ENCODE measurements at places on chromosomes 1 and 21. TPM values are rescaled to one million over a fixed set of nuclear protein-coding genes. Genes with fewer than 3 reads are reported as not detected.

Gene SLC1A7
- not detected for total RNA-seq

Gene OR2T35
- total RNA-seq = not detected

Gene KCNT2
- total RNA-seq = not detected

Gene SYT2
- not detected for total RNA-seq

Gene ZNF496
- total RNA-seq = 12.0 TPM

Gene AKR7A3
- total RNA-seq = 0.88 TPM

Gene CELA3A
- total RNA-seq = not detected

Gene RNF115
- total RNA-seq = 10.1 TPM

- peaks cover 35% of the 10 kb centered on the region for H3K36me3 ChIP-seq
- no peak for DNase-seq
- no peak overlapping the region for H3K4me3 ChIP-seq
- no peak overlapping the region for H3K27ac ChIP-seq
- no peaks in the 10 kb centered on the region for H3K27me3 ChIP-seq
These were observed 10.6 kb downstream of the NASP start for GRCh38 chr1:45594412-45594811.

DNA sequence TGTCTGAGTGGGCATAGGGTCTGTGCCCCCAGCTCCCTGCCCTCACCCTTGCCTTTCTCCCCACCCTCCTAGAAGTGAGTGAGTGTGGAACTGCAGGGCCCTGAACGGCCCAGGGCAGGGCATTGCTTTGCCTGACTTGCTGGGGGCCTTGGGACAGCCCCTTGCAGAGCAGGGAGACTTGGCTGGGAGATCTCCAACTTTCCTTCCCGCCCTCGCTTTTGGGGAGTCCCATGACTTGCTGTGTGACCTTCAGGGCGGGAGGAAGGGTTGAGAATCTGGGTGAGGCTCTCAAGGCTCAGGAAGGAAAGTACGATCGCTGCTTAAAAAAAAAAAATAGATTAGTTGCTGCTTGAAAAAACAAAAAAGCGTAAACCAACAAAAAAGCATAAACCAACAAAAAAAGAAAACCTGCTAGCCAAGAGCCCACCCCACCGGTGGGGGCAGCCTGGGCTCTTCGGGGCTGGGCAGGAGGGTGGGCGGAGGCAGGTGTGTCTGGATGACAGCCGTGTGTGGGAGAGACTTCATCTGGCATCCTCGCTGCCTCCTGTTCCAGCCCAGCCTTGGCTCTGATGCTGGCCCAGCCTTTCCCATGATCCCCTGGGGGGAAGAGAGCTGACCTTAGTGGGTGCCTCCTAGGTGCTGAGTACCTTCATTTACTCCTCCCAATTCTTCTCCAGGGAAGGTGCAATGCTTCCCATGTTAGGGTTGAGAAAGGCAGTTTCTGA, 6.5 kb downstream of the NBL1 start:
- no peak overlapping the region for H3K27ac ChIP-seq
- no peaks in the 10 kb centered on the region for H3K27me3 ChIP-seq
- H3K4me1 ChIP-seq = peaks cover 41% of the 10 kb centered on the region
- DNase-seq = no peak

GRCh38 chr1:116254776-116255175, 118.3 kb upstream of the ATP1A1 start:
- H3K36me3 ChIP-seq = no peaks in the 10 kb centered on the region
- no peak overlapping the region for H3K27ac ChIP-seq
- H3K4me3 ChIP-seq = no peak overlapping the region
- H3K4me1 ChIP-seq = peaks cover 13% of the 10 kb centered on the region
- no peak for DNase-seq

DNA sequence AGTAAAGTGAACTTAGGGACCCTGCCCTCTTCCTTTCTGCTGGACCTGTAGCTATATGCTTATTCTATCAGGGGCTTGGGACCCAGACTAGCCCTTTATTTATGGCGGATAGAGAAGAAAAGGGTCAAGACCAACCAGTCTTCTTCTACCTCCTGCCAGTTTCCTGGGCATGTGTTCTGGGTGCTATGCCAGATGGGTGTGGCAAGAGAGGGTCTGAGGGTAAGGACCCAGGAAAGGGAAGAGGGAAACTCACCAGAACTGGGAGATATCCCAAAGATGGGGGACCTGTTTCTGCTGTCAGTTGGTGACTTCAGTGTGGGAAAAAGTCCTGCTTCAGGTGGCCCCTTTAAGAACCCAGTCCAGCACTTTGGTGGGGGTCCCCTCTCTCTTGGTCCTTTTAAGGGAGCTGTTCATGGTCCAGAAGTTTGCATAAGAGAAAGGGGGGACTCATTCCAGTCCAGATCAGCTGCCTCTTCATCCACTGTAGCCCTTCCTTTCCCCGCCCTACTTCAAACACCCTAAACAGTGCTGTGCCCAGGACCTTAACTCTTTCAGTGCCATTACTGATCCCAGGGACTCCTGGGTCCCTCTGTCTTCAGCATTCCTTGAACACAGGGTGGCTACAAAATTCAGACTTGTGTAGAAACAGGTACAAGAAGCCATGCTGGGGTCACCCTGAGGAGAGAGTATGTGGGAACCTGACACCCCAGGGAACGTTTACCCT, 18.4 kb downstream of the SSR2 start:
- H3K27ac ChIP-seq = no peak overlapping the region
- peaks cover 19% of the 10 kb centered on the region for H3K4me1 ChIP-seq
- no peak overlapping the region for H3K4me3 ChIP-seq
- DNase-seq = no peak
- no peaks in the 10 kb centered on the region for H3K27me3 ChIP-seq
- peaks cover 6% of the 10 kb centered on the region for H3K36me3 ChIP-seq

GRCh38 chr1:84913555-84913892, 20.5 kb upstream of the LPAR3 start:
- H3K4me3 ChIP-seq = no peak overlapping the region
- no peaks in the 10 kb centered on the region for H3K4me1 ChIP-seq
- H3K27ac ChIP-seq = no peak overlapping the region
- H3K27me3 ChIP-seq = peaks cover 3% of the 10 kb centered on the region

DNA sequence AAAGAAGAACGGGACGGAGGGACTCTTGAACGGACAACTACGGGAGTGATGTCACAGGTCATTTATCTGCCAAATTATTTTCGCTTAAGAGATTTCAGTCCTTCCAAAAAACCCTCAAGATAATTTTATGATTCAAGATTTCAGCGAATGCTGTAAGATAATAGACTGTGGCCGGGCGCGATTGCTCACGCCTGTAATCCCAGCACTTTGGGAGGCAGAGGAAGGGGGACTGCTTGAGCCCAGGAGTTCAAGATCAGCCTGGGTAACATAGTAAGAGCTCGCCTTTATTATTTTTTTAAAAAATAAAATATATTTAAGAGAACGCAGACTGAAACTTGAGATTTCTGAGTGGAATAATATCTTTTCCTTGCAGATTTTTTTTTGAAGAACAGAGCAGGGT, 609 bp downstream of the RWDD2B start:
- H3K4me3 ChIP-seq = peak overlapping the region; percentile 86
- H3K27me3 ChIP-seq = no peaks in the 10 kb centered on the region
- peaks cover 6% of the 10 kb centered on the region for H3K36me3 ChIP-seq
- H3K4me1 ChIP-seq = peaks cover 29% of the 10 kb centered on the region
- peak overlapping the region; percentile 93 for H3K27ac ChIP-seq

- DNase-seq = no peak
- H3K27ac ChIP-seq = no peak overlapping the region
- H3K4me1 ChIP-seq = peaks cover 2% of the 10 kb centered on the region
- H3K4me3 ChIP-seq = no peak overlapping the region
- no peaks in the 10 kb centered on the region for H3K36me3 ChIP-seq
These were observed 50.0 kb downstream of the BEND5 start for GRCh38 chr1:48726557-48727215.

DNA sequence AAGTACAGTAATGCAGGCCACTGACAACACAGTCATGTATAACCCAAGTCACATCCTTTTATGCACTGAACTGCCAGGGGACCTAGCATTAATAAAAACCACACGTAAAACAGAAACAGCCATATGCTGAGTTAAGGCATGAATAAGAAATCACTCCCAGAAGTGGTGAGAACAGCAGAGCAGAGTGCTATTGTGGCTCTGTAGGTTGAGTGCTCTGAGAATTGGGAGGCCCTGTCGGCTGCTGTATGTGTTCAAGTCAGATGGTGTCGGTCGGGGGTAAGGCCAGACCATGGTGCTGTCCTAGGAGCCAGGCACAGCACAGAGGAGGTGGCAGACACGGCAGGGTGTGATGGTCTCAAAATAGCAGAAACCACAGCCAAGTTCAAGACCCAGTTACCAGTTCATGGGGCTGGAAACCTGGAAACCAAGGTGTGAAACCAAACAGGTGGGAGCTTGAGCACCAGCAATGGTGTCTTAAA, 126.6 kb upstream of the COA6 start:
- peaks cover 26% of the 10 kb centered on the region for H3K4me1 ChIP-seq
- H3K4me3 ChIP-seq = no peak overlapping the region
- H3K27me3 ChIP-seq = peaks cover 20% of the 10 kb centered on the region
- H3K36me3 ChIP-seq = no peaks in the 10 kb centered on the region

DNA sequence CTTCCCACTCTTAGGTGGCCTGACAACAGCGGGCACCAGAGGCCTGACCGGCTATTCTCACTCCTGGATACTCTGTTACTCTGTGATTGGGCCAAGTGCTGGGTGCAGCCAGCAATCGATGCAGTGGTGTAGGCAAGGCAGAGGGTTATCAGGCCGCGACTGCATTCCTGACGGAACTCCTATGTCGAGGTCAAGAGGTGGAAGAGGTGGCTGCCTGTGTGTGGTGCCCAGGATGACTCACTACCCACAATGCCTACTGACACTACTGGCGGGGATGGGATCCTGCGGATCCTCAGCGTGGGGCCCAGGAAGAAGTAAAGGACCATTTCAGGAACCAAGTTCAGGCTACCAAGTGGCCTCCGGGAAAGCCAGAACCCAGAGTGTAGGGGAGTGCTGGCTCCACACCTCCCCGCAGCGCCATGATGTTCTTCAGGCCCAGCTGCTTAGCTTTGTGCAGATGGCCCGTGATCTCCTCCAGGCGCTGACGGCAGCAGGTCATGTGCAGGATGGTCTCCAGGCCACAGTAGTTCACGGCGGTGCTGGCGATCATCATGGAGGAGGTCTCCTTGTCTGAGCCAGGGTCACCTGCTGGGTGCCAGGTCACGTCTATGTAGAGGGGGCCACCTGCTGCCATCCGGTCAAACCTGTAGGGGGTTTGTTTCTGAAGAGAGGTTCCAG, 4.9 kb downstream of the MTHFR start:
- H3K4me1 ChIP-seq = peaks cover 30% of the 10 kb centered on the region
- peaks cover 9% of the 10 kb centered on the region for H3K36me3 ChIP-seq
- no peak overlapping the region for H3K27ac ChIP-seq
- no peak for DNase-seq

DNA sequence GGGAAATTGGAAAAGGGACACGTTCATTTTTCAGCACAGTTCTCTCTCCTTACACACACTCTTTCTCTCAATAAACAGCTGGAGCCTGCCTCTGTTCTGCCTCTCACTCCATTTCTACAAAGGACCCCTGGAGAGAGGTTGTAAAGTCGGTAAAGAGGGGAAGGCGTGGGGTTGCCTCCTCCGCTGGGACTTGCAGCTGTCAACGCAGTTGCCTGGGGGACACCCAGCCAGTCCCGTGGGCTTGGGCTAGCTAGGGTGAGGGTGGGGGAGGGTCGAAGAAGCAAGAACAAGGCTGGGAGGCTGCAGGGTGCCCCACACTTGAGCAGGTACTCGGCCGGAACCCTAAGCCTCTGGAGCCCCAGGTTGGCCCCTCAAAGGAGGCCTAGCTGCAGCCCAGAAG, 27.6 kb downstream of the C1orf216 start:
- no peaks in the 10 kb centered on the region for H3K4me1 ChIP-seq
- H3K4me3 ChIP-seq = no peak overlapping the region
- no peak for DNase-seq
- H3K27ac ChIP-seq = no peak overlapping the region

GRCh38 chr1:223788746-223789415, 56.9 kb downstream of the TP53BP2 start:
- no peaks in the 10 kb centered on the region for H3K27me3 ChIP-seq
- H3K4me1 ChIP-seq = no peaks in the 10 kb centered on the region
- H3K27ac ChIP-seq = no peak overlapping the region
- H3K36me3 ChIP-seq = peaks cover 23% of the 10 kb centered on the region
- no peak overlapping the region for H3K4me3 ChIP-seq

- H3K27ac ChIP-seq = no peak overlapping the region
- no peaks in the 10 kb centered on the region for H3K36me3 ChIP-seq
- peaks cover 16% of the 10 kb centered on the region for H3K27me3 ChIP-seq
- no peak for DNase-seq
- peaks cover 4% of the 10 kb centered on the region for H3K4me1 ChIP-seq
These were observed 53.9 kb upstream of the CACNA1E start for GRCh38 chr1:181429462-181429861.

GRCh38 chr1:2943686-2944260, 77.5 kb upstream of the ACTRT2 start:
- no peaks in the 10 kb centered on the region for H3K36me3 ChIP-seq
- no peaks in the 10 kb centered on the region for H3K4me1 ChIP-seq
- peaks cover 9% of the 10 kb centered on the region for H3K27me3 ChIP-seq
- no peak overlapping the region for H3K4me3 ChIP-seq

DNA sequence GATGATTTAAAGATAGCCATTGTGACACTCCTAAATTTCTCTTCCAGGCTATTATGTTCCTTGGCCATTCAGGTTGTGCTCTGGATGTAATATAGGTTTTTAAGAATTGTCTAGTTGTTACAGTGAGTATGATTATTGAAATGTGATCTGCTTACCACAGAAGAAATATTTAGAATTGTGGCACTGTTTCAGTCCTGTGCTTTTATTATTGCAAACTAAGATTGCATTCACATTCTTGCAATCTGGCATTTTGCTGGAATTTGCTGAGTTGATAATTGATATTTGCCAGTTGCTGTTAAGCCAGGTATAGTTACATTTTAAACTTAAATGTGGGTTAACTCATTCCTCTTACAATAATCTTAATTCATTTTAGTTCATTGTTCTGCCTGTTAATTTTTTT, 22.3 kb downstream of the EXO1 start:
- no peak overlapping the region for H3K4me3 ChIP-seq
- H3K27me3 ChIP-seq = no peaks in the 10 kb centered on the region
- H3K36me3 ChIP-seq = peaks cover 51% of the 10 kb centered on the region
- no peak overlapping the region for H3K27ac ChIP-seq
- H3K4me1 ChIP-seq = no peaks in the 10 kb centered on the region

DNA sequence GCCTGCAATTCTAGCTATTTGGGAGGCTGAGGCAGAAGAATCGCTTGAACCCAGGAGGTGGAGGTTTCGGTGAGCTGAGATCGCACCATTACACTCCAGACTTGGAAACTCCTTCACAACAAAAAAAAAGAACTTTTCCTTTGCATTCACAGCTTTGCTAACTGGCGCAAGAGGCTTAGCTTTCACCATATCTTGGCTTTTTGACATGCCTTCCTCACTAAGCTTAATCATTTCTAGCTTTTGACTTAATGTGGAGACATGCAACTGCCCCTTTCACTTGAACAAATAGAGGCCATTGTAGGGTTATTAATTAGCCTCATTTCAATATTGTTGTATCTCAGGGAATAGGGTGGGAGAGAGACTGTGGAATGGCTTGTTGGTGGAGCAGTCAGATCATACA, 8.7 kb downstream of the KPNA6 start:
- H3K4me1 ChIP-seq = peaks cover 52% of the 10 kb centered on the region
- no peak overlapping the region for H3K27ac ChIP-seq

GRCh38 chr1:10939654-10940450, 72.6 kb upstream of the TARDBP start:
- peak overlapping the region; percentile 49 for H3K27ac ChIP-seq
- peaks cover 35% of the 10 kb centered on the region for H3K27me3 ChIP-seq
- H3K36me3 ChIP-seq = no peaks in the 10 kb centered on the region
- H3K4me1 ChIP-seq = peaks cover 26% of the 10 kb centered on the region
